Breast epithelium (tissue), 4 donors: ENCODE measurements at places on chromosomes 4 and X.

DNA sequence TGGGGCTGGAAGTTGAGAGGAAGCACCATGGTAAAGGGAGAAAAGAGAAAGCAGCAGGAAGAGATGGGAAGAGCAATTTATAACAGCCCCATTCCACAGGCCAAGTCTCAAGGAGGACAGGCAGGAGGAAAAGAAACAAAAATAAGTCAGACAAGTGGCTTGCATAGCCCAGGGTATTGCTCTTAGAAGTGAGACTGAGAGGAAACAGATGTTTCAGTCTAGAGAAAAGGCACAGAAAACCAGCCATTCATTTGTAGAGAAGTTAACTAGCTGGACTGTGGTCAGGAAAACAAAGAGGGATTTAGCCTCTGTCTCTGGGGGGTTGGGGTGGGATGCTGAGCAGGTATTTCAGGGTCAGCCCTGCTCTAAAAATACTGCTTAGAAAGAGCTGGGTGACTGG, 175.0 kb upstream of the ARHGEF9 start:
- no peak for DNase-seq

DNA sequence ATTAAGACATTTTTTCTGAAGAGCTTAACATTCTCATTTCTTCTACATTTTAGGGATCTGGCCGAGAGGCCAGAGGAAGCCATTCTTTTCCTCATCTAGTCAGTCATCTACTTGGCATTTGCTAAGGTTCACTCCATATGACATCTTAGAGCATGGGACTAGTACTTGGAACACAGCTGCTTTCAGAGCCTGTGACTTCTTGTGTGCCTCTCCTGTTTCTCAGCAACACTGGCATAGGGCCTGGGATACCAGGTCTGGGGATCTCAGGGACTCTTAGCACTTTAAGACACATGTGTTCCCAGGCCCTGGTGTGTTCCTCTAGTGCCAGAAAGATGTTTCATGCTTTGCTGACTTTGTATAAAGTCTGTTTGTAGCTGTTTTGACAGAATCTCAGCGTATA, 7.3 kb downstream of the PLP1 start:
- no peak for DNase-seq

DNA sequence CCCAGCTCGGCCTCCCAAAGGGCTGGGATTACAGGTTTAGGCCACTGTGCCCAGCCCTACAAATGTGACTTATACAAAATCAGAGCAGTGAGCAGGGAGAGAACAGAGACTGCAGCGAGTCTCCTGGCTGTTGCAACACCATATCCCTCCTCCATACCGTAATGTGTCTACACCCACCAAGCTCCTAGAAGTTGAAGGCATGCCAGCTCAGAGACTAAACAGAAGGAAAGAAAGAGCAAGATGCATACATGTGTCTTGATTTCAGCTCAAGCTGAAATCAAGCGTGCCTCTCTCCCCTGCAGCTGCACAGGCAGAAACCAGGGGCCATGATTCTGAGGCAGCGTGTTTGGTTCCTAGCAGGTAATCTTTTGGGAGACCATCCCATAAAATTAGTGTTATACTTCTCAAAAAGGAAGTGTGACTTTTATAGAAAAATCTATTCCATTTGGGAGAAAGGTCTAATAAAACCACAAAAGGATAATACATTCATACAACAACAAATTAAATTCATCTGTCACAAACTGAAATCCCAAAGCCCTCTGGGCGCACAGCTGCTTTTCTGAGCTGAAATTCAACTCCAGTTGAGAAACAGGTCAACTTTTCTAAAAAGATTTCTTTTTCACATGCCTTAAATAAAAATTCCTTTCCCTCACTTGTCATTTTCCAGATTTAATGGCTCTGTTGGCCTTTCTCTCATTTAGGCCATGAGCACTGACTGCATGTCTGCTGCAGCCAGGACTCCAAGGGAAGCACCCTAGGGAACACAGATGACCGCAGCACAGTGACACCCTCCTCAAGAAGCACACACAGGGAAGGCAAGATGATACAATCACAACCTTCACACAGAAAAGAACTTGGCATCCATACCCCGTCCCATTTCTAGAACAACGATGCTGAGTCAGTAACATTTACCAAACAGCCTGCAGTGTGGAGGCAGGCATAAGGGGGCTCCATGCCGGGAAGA, 34.4 kb downstream of the AFAP1 start:
- no peak for DNase-seq

DNA sequence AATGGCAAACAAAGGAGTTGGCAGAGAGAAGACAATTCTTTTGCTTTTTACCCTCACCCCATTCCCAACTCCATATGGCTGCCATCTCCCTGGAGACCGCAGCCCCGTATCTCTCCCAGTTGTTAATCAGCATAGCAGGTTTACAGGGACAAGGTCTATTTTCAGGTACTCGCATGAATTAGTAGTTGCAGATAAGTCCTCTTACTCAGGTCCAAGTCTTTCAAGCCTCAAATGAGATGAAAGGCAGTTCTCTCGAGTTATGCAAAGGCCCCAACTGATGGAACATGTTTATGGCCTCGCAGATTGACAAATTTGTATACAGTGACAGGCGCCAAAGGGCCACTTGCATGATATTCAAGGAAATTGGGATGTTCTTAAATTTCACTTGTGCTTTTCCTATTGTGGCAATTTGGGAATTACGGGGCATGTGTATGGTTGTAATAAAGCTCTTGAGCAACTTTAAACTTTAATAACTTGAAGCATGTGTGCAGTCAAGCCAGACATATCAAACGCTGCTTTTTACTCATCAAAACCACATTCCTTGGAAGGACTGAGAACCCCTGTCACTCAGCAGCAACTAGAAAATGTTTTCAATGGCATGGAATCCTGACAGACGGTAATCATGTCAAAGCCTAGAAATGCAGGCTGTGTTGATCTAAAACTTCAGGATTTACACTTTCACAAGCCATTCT, 45.1 kb downstream of the KDR start:
- no peak for DNase-seq

GRCh38 chr4:124417371-124417770, 295.2 kb downstream of the ANKRD50 start:
- no peak for DNase-seq

DNA sequence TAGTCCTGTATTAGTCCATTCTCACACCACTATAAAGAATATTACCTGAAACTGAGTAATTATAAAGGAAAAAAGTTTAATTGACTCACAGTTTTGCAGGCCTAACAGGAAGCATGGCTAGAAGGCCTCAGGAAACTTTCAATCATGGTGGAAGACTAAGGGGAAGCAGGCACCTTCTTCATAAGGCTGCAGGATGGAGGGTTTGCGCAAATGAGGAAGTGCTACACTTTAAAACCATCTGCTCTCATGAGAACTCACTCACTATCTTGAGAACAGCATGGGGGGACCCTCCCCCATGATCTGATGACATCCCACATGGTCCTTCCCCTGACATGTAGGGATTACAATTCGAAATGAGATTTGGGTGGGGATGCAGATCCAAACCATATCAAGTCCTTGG, 12.1 kb upstream of the MAGEA11 start:
- DNase-seq = no peak

GRCh38 chrX:79100791-79101484, 43.5 kb upstream of the GPR174 start:
- no peak for DNase-seq

DNA sequence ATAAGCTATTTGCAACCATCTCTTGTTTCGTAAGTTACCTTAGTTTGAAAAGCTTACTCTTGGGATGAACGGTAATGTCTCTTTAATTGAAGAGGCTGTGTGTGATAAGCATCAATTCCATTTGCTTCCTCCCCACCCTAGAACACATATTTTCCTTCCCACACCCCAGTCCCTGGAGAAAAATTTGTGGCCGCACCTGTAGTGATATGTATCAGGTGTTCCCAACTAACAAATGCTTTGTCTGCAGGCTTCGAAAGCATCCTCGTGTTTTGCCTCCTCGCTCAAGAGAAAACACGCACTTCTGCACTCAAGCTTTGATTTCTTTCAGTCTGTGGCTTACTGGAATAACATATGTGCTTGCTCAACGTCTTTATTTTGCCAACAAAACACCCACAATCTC, 143.8 kb upstream of the OTUD4 start:
- no peak for DNase-seq

DNA sequence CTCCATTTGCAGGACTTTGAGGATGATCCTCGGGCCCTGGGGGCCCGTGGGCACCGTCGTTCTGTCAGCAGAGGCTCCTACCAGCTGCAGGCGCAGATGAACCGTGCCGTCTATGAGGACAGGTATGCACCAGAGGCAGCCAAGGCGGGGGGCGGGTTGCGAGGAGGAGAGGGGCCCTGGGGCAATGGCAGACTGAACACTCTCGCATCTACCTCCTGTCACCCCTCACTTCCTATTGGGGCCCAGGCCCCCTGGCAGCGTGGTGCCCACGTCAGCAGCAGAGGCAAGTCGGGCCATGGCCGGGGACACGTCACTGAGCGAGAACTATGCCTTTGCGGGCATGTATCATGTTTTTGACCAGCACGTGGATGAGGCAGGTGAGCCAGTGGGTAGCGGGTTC, 2.0 kb downstream of the WDR13 start:
- no peak for DNase-seq

DNA sequence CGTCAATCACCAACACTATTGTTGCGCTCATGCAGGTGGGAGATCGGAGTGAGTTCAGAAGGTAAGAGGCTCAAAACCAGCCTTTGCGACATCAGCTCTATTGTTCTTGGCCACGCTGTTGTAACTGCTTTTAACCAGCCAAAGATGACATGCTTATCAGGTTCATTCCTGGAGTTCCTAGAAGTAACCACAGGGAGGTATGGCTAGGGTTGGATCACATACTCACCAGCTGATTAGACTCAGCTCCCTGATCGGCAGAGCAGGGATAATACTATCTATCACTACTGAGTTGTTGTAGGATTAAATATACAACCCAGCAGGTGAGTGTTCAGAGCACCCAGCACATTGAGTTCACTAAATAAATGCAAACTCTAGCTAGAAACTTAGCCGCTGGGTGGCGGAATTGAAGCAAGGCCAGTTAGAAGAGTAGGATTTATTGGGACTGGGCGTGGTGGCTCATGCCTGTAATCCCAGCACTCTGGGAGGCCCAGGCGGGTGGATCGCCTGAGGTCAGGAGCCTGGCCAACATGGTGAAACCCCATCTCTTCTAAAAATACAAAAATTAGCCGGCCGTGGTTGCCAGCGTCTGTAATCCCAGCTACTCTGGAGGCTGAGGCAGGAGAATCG, 12.4 kb downstream of the SLC34A2 start:
- DNase-seq = no peak

GRCh38 chrX:39836802-39837420, 260.8 kb downstream of the BCOR start:
- no peak for DNase-seq

DNA sequence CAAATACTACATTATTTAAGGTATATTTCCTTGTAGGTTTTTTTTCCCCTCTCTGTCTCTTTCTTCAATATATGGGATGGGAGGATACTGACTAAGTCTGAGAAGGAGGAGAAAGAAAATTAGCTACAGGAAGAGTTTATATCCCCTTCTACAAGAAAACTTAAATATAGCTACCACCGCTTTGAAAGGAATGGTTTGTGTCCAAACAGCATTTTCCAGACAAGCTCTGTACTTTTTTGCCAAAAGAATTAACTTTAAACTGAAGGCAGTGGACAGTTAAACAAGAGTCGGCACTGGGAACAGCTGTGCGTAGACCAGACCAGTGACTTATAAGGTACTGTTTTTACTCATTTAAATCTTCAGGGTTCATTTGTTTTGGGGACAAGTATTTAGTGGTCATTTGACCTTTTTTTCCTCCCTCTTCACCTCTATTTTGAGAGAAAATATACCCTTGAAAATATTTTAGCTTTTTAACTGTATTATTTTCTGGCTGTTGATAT, 303.7 kb downstream of the ARHGAP24 start:
- no peak for DNase-seq

DNA sequence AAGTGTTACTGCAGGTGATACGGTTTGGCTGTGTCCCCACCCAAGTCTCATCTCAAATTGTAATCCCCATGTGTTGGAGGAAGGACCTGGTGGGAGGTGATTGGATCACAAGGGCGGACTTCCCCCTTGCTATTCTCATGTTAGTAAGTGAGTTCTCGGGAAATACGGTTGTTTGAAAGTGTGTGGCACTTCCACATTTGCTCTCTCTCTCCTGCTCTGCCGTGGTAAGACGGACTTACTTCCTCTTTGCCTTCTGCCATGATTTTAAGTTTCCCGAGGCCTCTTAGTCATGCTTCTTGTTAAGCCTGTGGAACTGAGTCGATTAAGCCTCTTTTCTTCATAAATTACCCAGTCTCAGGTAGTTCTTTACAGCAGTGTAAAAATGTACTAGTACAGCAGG, 65.2 kb upstream of the SLC7A11 start:
- no peak for DNase-seq

GRCh38 chr4:187396106-187396505, 599.5 kb upstream of the ZFP42 start:
- DNase-seq = no peak

DNA sequence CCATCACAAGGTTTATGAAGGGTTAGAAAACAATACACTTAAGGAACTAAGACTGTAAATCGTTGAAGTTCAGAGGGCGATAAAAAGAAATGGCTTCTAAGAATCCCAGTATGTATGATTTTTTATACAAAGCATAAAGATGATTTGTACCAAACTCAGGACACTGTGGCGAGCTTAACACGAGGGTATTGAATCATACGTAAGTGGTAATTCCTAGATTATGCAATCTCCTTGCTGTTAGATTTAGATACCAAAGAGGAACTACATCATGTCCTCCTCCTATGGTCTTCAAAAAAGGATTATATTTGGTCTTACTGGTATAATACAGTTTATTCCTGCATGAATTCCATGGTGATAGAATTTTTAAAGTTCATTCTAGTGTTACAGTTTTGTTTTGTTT, 23.9 kb downstream of the NFKB1 start:
- DNase-seq = no peak

DNA sequence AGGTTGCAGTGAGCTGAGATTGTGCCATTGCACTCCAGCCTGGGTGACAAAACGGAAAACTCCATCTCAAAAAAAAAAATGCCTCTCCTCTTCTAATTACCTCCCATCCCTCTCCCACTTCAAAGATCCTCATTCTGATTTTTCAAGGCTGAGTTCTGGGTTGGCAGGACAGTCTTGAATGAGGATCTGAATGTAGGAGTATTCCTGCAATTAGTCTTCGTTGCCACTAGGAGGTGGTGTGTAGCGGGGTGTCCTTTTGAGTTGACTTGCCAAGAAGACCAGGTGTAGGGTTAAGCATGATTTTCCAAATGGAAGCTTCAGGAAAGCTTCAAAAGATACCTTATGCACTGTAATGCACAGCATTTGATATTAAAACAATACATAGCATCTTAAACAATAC, 169.9 kb downstream of the ASMT start:
- DNase-seq = no peak

- DNase-seq = no peak
Observed at GRCh38 chrX:1488141-1488540, 35.4 kb upstream of the ASMTL start.

DNA sequence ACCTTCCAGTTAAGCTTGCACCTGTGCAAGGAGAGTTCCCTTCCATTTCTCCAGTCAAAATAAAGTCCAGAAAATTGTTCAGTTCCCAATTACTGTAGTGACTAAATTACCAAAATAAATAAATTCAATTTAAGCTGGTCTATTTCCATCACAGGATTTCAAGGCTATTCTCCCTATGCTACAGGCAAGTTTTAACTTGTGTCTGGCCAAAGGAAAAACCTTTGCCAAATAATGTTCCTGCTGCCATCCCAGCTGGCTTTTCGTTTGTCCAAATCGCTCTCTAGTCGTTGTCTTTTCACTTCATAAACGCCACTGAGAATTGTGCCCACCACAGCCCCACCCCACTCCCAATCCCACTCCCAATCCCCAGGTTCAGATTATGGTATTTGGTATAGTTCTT, 2.4 kb downstream of the KCTD8 start:
- DNase-seq = no peak

GRCh38 chr4:151857368-151857767, 96.6 kb upstream of the GATB start:
- no peak for DNase-seq
